ENCODE measurements at places on chromosomes 7 and 10.

DNA sequence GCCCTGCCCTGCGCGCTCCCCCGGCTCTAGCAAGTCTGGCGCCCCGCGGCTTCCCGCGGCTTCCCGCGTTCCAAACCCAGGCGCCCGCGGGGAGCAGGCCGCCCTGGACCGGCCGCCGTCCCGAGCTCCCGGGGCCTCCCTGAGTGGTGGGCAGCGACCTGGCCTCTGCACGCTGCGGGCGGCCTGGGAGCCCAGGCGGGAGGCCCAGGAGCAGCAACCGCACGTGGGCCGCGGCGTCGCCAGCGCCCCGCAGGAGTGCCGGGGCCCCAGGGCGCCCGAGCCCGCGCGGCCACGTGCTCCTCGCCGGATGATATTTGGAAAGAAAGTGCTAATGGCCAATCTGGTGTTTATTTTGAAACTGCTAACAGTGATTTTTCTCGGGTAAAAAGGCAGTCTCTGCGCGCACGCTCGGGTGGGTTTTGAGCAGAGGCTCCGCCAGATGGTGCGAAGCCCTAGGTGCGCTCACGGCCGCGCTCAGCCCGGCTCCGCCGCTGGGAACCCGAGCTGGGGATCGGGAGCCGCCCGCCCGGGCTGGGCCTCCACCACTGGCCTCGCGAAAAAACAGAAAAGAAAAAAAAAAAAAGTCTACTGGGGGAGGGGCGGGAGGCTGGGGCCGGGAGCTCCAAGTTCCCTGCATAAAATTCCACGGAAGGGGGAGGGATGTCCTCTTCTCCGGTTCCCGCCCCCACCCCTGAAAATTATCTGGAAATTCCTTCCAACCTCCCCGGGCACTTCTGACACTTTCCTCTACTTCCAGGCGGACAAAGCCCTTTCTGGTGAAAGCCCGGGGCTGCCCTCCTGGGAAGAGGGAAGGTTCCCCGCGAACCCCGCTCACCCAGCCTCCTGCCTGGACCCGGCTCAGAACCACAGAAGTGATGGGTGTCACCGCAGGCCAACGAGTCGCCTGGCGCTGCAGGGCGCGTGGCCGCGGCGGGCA lies 4.3 kb downstream of the EBF3 start:
- H3K4me1 ChIP-seq: peaks cover 34% of the 10 kb centered on the region
- DNase-seq: no peak
- H3K27me3 ChIP-seq: peaks cover 70% of the 10 kb centered on the region
- H3K4me3 ChIP-seq: no peak overlapping the region

DNA sequence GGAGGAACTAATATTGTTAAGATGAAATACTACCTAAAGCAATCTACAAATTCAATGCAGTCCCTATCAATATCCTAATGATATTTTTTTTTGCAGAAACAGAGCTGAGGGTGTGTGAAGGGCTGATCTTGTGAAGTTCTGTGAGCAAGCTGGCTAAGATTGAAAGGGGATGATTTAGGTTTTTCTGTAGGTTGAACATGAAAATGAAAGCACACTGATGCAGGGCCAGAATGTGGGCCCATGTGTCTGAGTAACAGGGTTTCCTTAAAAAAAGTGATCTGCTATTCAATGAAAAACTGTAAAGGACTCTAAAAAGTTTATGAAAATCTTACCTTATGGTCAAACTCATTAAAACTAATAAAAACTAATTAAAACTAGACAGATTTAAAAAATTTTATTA lies 47.4 kb downstream of the GRB10 start:
- peak overlapping the region; percentile 25 for H3K4me3 ChIP-seq
- no peaks in the 10 kb centered on the region for H3K27me3 ChIP-seq
- H3K4me1 ChIP-seq: peaks cover 12% of the 10 kb centered on the region
- no peak for DNase-seq

- H3K4me1 ChIP-seq: peaks cover 12% of the 10 kb centered on the region
- H3K4me3 ChIP-seq: no peak overlapping the region
- DNase-seq: no peak
- H3K27ac ChIP-seq: no peak overlapping the region
Measured at GRCh38 chr10:92834986-92835385, 13.3 kb upstream of the EXOC6 start.

DNA sequence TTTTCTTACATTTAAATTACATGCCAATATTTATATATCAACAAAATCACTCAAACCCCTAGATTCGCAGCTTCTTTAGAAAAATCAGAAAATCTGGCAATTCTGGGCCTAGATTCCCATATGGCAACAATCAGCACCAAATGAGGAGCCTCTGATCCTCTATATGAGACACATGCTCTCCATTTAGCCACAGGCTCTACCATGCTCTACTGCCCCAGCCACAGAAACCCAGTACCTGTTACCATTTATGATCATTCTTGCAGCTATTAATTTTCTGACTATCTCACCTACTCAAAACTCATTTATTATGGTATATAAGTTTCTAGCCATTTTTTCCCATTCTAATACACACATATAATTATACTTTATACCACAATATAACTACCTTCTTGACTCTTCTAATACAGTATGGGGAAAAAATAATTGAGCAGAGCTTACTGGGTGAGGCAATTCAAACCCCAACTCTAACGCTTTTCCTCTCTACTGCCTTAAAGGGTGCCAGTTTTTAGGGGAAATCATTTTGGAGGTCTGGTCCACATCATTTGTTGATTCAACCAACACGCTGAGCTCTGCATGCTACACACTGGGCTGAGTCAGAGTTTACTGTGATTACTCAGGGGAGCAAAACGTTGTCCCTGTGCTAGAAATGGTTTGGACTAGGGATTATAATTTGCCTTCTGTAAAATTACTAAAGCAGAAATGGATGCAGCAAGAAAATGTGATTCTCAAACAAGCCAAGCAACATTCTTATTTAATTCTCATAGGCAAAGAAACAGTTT lies 11.6 kb downstream of the PDLIM1 start:
- no peaks in the 10 kb centered on the region for H3K36me3 ChIP-seq
- no peak overlapping the region for H3K4me3 ChIP-seq
- DNase-seq: no peak
- no peak overlapping the region for H3K27ac ChIP-seq
- H3K27me3 ChIP-seq: no peaks in the 10 kb centered on the region

DNA sequence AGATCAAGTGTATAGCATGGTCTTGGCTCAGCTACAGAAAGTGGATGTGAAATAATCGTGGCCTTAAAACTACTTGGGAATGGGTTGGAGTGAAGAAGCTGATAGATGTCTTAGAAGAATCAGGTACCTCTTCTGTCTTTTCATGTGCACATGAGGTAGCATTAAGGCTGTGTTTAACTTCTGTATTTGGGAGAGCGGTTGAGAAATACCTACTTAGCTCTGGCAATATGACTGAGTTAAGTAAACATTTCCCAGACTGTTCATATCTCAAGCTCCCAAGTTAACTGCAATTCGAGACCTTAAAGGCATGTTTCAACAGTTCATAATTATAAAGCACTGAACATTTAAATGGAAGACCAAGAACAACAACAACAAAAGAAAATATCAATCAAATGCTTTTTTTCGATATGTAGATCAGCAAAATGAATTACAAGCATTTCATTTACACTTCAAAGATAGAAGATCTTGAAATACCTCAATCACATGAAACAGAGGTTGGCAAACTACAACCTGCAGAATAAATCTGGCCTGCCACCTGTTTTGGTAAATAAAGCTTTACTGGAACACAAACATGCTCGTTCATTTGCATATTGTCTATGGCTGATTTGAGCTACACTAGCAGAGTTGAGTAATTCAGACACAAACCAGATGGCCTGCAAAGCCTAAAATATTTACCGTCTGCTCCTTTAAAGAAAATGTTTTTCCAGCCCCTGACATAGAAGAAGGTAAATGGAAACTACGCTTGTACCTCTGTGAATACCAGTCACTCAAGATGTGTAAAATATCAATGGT lies 337.1 kb upstream of the GLI3 start:
- no peaks in the 10 kb centered on the region for H3K36me3 ChIP-seq
- DNase-seq: no peak
- no peak overlapping the region for H3K4me3 ChIP-seq
- no peaks in the 10 kb centered on the region for H3K27me3 ChIP-seq
- no peak overlapping the region for H3K27ac ChIP-seq

GRCh38 chr7:22885797-22886261 lies 63.2 kb upstream of the TOMM7 start:
- H3K27me3 ChIP-seq: no peaks in the 10 kb centered on the region
- peak; percentile 47 for DNase-seq
- peak overlapping the region; percentile 61 for H3K4me3 ChIP-seq
- H3K27ac ChIP-seq: peak overlapping the region; percentile 89
- no peaks in the 10 kb centered on the region for H3K36me3 ChIP-seq

GRCh38 chr10:62632071-62632809 lies 172.3 kb upstream of the ADO start:
- H3K36me3 ChIP-seq: peaks cover 1% of the 10 kb centered on the region
- peak; percentile 50 for DNase-seq
- H3K4me3 ChIP-seq: peak overlapping the region; percentile 58

- H3K27me3 ChIP-seq: no peaks in the 10 kb centered on the region
- peaks cover 7% of the 10 kb centered on the region for H3K4me1 ChIP-seq
- no peaks in the 10 kb centered on the region for H3K36me3 ChIP-seq
- no peak overlapping the region for H3K27ac ChIP-seq
- no peak for DNase-seq
Measured at GRCh38 chr10:104103956-104104355, 18.0 kb upstream of the SFR1 start.

DNA sequence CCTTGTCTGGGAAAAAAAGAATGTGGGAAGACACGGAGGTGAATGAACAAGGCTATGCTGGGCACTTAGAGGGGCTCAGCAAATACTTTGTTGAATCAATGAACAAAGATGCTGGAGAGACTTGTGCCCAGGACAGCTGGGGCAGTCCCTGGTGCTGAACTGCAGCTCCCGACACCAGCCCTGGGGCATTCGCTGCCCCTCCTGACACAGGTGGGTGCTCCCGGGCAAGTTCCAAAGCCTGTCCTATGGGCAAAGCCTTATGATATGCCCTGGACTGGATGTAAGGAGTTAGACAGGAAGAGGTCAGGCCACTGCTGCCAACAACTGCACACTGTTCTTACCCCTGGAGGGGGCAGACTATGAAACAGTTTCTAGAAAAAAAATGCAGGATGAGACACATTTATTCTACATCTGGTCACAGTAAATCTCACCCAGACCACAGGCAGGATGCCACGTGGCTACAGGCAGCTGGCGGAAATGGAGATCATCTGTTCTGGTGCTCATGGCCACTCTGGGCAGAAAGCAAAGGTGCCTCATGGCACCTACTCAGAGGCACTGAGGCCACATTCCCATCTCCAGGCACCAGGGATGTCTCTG lies 21.9 kb upstream of the FRAT2 start:
- no peak overlapping the region for H3K4me3 ChIP-seq
- H3K27ac ChIP-seq: no peak overlapping the region
- DNase-seq: no peak
- no peaks in the 10 kb centered on the region for H3K27me3 ChIP-seq

GRCh38 chr7:139799586-139799985 lies 21.8 kb upstream of the HIPK2 start:
- no peaks in the 10 kb centered on the region for H3K27me3 ChIP-seq
- H3K36me3 ChIP-seq: peaks cover 8% of the 10 kb centered on the region
- H3K4me3 ChIP-seq: no peak overlapping the region
- DNase-seq: no peak

All from activated naive CD8-positive, alpha-beta T cell treated with anti-CD3 and anti-CD28 coated beads, Interleukin-2, amount 50 U/mL, for 24 hours (primary cell).